AG09309 (cell line): ENCODE measurements at places on chromosomes 12 and 14.

GRCh38 chr12:122467983-122468382 is 32.7 kb downstream of the ZCCHC8 start:
- DNase-seq = no peak

DNA sequence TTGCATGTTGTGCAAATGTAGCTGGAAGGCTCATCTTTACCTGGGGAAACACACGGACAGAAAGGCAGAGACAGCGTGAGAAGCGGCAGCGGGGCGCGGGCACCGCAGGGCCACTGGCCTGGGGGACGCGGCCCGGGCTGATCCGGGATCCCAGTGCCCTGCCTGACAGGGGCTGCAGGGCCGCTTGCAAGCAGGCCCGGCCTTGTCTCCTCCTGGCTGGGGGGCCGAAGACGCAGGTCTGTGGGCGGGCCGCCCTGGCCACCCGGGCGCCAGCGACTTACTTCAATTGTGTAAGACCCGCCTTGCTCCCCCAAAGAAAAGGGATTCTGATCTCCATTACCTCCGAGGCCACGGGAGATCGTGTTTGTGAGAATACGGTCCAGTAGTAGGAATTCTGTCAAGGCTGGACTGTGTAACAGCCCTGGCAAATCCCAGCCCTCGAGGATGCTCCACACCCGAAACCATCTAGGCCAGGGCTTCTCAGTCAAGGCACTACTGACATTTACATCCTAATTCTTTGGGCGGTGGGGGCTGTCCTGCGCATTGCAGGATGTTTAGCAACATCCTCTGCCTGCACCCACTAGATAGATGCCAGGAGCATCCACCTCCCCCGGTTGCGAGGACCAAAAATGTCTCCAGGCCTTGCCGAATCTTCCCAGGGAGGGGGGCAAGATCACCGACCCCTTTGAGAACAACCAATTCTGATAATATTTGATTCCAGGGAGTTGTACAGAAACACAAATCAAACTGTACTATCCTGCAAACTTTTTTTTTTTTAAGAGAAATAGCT is 95.6 kb downstream of the BCL11B start:
- no peak for DNase-seq

- DNase-seq = no peak
These were observed 202 bp downstream of the YAF2 start for GRCh38 chr12:42237853-42238239.

GRCh38 chr12:113405694-113406093 is 2.0 kb upstream of the SDS start:
- no peak for DNase-seq

DNA sequence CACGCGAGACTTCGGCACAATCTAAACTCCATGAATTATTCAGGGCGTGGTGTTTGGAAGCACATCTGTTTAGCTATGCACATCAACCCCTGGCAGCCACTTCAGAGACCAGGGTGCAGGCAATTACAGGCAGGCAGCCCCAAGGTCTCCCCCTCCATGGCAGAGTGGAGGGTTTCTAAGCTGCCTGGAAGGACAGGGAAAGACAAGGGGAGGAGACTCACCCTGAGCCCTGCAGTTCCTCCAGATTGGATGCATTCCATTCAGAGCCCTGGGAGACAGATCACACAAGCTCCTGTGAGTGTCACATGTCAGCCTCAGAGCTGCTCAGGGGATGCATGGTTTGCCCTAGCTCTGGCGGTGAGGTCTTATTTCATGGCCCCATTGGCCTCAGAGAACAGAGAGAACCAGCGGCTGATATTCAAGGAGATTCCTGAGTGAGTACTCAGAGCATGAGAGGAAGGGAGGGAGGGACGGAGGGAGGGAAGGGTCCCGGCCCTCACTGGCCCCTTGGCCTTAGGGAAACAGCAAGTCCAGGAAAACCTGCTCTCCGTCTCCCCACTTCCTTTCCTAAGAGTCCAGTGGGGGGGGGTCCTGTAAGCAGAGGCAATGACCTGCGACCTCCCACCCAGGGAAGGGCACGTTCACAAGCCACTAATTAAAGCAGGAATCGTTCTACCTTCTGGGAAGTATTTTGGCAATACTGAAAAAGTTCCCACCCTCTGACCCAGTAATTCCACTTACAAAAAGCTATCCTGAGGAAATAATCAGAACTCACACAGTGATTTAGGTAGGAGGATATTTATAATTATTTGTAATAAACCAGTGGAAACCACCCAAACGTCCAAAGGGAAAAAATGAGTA is 55.1 kb downstream of the SSH1 start:
- DNase-seq = no peak

DNA sequence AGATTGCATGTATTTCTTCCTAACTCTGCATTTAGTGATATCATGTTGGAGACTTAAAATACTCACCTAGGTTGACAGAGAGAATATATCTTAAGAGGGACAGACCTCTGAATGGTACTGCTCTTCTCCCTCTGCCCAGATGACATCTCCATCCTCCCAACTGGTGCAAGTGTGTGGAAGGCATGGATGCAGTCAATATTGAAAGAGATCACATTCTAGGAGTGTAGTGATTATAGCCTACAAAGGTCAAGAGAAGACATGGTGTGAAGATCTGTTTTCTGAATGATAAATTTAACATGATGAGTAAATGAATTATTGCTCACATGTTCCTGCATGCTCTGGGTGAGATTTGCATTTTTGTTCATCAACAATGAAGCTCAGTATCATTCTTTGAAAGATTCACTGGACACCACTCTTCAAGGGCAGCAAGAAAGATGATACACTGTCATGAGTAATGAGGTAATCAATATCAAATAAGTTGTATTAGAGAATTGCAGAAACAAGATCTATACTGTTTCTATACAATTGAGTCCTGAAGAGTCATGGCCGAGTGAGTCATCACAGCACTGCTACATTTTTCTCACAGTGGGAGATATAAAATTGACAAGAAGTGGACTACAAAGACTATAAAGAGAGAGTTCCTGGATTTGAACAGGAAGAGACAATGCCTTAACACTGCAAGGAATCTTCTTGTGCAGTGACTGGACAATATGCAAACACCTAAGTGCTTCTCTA is 183.3 kb upstream of the KRR1 start:
- DNase-seq = no peak

- DNase-seq = no peak
These were observed 45.9 kb downstream of the SLC25A47 start for GRCh38 chr14:100369019-100369418.

DNA sequence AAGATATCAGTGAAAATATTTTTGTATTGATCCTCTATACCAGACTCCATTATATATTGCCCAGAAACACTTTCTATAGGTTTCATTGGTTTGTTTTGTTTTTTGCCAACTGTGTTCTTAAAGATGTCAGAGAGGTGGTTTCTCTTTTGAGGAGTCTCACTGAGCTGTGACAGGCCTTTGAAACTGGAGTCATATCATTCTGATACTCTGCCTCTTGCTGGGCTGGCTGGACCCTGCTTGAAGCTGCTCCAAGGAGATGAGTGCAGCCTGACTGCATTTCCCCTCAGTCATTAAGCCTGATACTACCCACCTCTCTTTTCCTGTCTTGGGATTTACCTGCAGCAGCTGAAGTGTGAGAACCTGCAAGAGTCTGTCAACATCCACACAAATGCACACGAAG is 16.4 kb upstream of the TAS2R30 start:
- no peak for DNase-seq

GRCh38 chr14:48974994-48975393 is 611.2 kb downstream of the RPS29 start:
- DNase-seq = no peak

GRCh38 chr12:90631591-90632212 is 323.3 kb downstream of the CCER1 start:
- DNase-seq = no peak

DNA sequence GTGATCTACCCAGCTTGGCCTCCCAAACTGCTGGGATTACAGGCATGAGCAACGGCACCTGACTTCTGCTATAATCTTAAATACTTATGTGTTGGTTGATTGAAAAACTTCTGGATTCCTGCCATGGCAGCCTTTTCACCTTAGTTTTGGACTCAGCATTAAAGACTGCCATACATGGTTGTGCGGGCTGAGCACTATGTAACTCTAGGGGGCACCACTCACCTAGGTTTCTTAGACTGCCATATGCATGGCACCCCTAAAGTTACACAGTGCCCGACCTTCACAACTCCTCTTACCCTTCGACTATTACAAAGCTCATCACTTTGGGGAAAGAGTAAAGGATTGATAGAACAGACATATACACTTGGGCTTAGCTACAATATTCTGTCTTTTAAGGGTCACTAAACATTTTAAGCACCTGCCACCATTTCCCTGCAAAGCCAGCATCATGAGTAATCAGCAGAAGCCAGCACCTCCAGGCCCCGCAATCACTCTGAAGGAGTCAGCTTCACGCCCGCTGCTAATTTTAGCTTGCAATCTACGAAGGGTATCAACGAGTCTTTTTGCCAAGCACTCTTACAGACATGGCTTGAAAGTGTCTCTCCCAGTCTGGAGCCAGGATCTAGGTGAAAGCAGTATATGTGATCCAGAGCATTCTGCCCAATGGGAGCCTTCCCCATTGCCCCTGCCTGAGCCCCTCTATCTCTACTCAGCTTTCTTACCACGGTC is 59.8 kb downstream of the SUDS3 start:
- DNase-seq = no peak

GRCh38 chr14:65179918-65180724 is 77.8 kb upstream of the MAX start:
- peak; percentile 65 for DNase-seq

GRCh38 chr12:113777751-113778150 is 188.4 kb downstream of the RBM19 start:
- no peak for DNase-seq

DNA sequence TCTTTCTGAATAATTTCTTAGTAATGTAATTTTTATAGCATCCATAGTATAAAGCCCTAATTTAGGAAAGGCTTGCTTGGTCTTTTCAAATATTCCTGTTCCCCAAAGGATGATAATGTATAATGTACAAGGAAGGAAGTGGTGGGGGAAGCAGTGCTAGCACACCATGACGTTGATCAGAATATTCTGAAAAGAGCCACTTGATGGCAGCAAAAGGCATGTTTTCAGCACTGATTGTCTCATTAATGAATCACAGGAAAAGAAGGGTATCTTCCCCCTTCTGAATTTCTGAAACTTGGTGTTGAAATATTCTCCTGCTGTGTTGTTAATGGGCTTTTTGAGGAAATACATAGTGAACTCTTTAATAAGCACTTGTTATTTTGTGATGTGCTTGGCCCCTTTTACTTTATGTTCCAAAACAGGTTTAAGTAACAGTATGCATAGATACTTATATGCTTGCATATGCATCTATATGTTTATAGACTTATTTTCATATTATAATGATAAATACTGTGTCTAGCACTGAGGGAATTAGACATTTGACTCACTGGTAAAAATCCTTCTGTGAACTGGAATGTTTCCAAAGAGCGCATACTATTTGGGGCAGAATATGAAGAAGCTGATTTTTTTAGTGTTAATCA is 122.0 kb downstream of the TMEM117 start:
- DNase-seq = peak; percentile 50
